ENCODE measurements at places on chromosomes 7 and 10.

DNA sequence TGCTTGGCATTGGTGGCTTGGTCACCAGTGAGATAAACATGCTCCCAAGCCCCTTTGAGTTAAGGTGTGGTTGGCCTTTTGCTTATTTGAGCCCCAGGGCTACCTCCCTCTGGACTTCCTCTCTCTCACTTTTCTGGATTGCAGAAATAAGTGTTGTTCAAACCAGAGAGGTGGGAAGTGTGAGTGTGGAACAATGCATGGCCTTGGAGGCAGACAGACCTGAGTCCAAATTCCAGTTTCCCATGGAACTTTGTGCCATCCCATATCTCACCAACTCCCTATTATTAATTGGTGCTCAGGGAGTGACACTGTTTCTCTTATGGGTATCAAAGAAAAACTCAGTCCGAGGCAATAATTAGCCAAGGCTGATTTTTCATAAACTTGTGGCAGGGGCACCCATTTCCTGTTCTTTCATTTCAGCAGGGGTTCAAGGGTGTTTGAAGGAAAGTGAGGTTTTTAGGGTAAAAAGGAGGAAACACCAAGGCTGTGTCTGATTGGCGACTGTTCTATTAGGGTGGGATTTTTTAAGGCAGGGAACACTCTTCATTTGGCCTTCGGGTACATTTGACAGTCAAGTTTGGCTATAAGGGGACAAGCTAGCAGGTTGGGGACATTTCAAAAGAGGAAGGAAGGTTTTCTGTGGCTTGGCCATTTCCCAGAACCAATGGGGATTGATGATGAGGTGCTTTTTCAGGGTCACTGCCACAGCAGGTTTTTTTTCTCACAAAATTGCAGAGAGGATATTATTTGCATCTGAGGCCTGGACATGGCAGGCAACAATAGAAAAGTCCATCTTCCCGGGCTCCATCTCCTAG, 148.8 kb upstream of the NPY start:
- DNase-seq, result no peak

DNA sequence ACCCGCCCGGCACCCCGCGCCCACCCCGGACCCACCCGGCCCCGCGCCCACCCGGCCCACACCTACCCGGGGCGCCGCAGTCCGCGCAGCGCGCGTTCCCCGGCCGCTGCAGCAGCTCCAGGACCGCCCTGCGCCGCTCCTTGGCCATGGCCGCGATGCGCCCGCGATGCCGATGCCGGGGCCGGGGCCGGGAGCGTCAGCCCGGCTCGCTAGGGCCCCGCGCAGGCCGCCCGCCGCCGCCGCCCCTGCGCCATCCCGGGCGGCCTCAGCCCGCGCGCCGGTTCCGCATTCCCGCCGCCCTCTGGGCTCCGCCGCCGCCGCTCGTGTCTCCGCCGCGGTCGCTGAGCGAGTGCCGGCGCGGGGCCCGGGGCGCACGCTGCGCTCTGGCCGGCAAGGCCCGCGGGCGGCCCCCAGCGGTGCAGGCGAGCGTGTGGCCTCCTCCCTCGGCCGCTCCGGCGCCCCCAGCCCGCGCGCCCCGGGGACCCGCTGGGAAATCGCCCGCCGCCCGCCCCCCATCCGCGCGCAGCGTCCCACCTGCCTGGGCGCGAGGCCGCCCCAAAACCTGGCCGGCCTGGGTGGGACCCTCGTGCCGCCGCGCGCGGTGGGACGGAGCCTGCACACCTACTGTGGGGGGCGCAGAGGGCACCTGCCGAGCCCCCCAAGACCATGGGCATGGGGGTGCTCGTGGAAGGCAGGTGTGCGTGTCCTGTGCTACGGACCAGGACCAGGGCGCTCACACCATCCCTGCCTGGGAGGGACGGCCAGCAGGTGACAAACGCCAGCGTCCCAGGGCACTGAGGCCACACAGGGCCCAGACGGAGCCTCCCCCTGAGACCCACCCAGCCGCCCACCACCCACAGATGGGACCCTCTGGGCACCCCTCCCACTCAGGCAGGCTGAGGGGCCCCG, at the start of gene ADAP1:
Gene ADAP1 (minus strand): TSS at position 351 of the 909 bp plus-strand sequence. CDS start 203 bp downstream, at position 148.
- peak; percentile 61 for DNase-seq

DNA sequence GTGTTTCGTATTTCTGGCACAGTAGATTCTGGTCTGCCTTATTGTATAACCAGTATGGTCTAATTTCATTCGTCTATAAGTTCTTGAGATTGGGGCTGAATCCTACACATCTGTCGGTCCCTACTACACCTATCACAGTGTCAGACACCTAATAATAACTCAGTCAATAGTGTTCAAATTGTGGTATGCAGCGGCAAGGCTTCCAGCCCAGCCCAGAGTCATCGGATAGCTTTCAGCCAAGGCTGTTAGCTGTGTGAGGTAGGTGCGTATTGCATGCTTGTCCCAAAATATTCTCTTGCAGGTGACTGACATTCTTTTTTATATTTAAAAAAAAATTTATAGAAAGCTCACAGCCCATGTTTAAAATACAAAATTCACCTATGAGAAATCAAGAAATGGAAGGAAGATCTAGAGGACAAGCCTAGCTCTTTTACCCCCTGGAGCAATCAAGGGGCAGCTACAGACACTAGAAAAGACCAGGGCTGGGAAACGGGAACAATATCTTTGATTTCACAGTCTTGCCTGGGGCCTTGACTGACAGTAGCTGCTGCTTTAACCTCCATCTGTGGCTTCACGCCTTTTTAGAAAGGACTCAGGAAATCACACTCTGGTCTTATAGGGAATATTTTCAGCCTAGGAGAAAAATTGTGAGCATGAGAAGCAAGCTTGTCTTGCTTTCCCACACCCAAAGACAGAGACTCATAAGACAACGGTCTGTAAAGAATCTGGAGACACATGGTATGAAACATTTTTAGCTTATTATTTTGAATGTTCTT, 9.5 kb upstream of the ASB4 start:
- DNase-seq, result no peak

GRCh38 chr10:68406111-68406814, 814 bp downstream of the RUFY2 start:
- peak; percentile 56 for DNase-seq

- no peak for DNase-seq
Measured at GRCh38 chr7:134463751-134464150, 4.9 kb upstream of the AKR1B1 start.

GRCh38 chr7:107693396-107693795, 32.8 kb downstream of the SLC26A4 start:
- DNase-seq, result no peak

GRCh38 chr10:43362191-43362839, 9.1 kb upstream of the FXYD4 start:
- DNase-seq, result peak; percentile 98

DNA sequence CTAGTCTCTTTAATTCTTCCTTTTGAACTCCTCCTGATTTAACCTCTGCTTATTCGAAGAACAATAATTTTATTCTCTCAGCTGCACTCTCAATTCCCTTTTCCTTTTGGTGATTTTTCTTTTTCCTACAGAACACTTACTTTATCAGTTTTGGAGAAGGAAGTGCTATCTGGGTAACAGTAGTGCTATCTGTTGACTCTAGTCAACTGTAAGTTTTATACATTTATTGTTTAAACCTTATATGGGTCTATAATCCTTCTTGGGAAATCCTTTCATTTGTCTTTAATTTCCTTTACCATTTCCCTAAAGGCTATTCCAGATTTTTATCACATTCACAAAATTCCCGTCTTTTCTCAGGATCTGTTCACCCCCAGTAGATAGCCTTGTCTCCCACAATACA, 64.2 kb downstream of the CFTR start:
- no peak for DNase-seq

DNA sequence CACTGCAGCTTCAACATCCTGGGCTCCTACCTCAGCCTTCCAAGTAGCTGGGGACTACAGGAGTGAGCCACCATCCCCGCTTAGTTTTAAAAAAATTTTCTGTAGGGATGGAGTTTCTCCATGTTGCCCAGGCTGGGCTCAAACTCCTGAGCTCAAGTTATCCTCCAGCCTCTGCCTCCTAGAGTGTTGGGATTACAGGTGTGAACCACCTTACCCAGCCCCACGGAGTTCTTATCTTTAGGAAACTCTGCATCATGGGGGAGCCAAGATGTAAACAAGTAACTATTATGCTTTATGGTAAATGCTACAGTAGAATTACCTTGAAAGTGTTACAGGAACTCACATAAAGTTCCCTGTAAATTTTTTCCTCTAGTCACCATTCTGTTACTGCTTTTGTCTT, 65.3 kb downstream of the PHTF2 start:
- no peak for DNase-seq

GRCh38 chr7:45088146-45088701, 545 bp downstream of the NACAD start:
- DNase-seq, result no peak

- DNase-seq, result no peak
Measured at GRCh38 chr10:113235508-113235907, 285.5 kb downstream of the TCF7L2 start.

DNA sequence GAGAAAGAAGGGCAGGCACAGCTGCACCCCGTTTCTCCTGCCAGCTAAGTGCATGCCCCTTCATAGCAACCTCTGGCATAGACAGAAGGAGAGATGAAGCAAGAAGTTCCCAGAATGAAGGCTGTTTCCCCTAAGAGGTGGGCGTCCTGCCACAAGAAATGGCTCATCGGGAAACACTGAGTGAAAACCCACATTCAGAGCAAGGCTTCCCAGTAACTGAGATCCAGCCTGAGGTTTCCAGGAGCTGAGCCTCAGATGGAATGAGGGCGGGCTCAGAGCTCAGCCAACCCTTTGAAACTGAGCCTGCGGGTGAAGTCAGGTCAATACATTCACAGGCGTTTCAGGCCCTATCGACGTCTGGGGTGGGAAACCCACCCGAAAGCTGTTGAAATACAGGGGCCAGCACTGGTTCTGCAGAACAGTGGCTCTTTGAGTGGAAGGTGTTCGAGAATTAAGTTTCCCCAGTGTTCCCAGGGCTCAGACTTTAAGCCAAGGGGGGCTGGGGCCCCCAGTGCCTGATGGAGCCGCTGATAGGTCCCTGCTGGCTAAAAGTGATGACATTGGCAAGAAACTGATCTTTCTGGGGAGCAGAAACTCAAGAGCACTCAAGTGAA, 510.2 kb downstream of the RPS24 start:
- no peak for DNase-seq

GRCh38 chr7:82655965-82656364, 212.4 kb upstream of the CACNA2D1 start:
- DNase-seq, result no peak

- DNase-seq, result no peak
Measured at GRCh38 chr10:124655191-124656112, 88.7 kb downstream of the FAM53B start.

DNA sequence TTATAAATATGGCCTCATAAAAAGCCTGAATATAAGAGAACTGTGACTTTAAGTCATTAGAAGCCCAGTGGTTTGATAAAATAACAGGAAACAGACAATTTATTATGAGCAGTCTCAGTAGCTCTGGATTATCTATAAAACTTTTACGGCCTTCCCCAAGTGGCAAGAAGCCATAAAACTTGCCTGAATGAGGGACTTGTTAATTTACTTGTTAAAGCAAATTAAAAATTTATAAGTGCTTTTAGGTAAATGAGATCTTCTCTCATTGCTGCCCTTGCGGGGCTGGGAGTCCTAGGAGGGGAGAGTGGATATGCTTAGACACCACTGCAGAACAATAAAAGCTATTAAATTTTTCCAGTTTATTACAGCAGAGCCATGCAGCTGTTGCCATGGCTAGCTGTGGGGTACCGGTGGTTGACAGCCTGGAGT, 499.9 kb downstream of the AUTS2 start:
- DNase-seq, result no peak

DNA sequence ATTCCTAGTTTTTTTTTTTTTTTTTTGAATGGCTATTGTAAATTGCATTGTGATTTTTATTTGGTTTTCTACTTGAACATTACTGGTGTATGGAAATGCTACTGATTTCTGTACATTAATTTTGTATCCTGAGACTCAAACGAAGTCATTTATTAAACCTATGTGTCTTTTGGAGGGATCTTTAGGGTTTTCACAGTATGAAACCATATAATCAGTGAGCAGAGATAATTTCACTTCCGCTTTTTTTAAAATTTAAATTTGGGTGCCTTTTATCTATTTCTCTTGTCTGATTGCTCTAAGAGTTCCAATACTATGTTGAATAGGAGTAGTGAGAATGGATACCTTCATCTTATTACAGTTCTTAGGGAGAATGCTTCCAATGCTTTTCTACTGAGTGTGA, 102.7 kb downstream of the ZWINT start:
- DNase-seq, result no peak

- no peak for DNase-seq
Measured at GRCh38 chr7:11355399-11356005, 381.8 kb downstream of the PHF14 start.

GRCh38 chr7:23925088-23925487, 215.1 kb downstream of the STK31 start:
- no peak for DNase-seq

DNA sequence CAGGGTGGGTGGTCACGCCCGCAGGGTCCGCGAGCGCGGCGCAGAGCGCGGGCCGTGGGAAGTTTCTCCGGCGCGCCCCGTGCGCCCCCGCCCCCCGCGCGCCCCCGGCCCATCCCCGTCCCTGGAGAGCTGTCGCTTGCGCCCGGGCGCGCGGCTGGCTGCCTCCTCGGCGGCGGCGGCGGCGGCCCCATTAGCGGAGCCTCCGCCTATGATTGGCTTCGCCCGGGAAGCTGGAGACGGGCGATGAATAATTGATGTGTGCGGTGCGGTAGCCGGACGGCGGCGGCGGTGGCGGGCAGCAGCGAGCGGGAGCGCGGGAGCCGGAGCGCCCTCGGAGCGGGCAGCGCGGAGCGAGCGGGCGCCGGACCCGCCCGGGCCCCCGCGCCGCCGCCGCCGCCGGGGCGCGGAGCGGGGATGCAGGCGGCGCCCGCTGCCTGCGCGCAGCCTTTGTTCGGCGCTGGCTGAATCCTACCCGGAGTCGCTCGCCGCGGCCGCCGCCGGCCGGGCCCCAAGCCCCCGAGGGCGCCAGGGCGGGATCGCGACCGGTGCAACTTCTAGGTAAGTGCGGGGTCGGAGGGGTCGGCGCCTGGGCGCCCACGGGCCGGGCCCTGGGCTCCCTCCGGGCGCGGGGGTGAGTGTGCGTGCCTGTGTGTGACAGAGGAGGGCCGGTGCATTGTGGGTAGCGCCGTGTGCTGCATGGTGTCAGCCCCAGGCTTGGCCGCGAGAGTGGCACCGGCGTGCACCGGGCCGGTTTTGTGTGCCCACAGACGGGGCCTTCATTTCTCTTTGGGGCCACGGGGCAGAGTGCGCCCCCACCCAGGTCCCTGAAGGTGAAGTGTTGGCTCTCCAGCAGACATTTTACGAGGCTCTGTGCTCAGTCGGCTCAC, 103.8 kb upstream of the PPIF start:
- DNase-seq, result no peak

Data from kidney tubule cell (primary cell).